NCI-H2171 (cell line): ENCODE measurements at places on chromosomes 2 and 18.
A peak's percentile ranks its signal among the peaks of the same experiment; 100 is the strongest.

DNA sequence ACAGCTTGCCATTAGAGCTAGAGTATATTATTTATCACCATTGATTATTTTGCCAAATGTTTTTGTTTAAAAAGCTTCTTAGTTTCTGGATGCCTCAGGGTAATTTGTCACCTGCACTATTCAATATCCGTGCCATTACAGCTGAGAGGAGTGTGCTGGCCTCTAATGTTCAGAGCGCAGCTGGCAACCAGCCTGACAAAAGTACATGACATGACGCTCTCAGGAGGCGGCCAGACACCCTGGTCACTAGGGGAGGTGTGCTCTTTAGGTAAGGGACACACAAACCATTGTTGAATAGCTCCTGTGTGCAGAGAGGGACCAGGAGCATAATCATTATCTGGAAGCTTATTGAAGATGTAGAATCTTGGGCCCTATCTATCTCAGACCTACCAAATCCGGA lies 20.3 kb downstream of the LIMS1 start:
- DNase-seq = no peak

- DNase-seq = no peak
Observed at GRCh38 chr18:36200354-36200771, 13.1 kb downstream of the MOCOS start.

DNA sequence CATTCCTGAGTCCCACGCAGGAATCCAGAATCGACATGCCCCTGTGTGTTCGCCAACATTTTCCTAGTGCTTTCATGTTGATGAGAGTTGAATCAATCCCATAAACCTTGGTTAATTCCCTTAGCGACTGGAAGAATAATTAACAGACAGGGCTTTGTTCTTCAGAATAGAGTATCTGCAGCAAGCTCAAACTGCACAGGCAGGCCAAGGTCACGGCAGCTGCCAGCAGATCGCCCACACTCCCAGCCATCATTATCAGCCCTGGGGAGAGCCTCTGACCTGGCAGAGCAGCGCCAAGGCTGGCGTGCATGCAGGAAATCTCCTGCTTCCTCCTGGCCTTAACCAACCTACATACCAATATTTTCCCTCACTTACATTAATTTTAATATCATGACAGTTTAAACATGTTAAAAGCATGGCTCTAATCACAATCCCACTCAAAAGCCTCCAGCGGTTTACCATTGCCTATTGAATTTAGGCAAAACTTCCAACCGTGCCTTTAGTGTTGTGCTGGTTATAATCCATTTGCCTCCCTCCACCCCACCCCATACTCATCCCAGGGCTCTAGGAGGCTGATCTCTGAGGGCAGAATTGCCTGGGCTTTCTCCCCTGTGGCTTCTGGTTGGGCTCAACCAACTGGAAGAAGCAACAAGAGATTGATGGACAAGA lies 46.8 kb upstream of the NCK2 start:
- DNase-seq = no peak

DNA sequence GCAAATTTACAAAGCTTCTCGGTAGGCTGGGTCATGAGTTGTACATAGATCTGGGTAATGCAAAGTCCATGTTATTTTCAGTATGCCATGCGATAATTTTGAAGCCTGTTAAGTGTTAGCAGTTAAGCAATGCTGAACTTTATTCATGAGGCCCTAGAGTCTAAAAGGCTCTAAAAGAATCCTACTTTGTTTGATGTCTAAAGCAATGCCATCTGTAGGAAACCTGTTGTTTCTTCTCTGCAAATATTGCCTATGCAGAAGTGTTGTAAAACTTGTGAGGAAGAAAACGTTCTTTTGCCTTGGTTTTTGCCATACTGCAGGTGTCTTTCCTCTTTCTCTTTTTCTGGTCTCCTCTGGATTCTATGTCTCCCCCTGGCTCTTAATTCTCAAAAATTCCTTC lies 9.1 kb downstream of the ARHGAP15 start:
- DNase-seq = no peak

GRCh38 chr2:9771101-9771449 lies 72.2 kb upstream of the TAF1B start:
- DNase-seq = no peak

- no peak for DNase-seq
Observed at GRCh38 chr18:79515944-79516351, 120.2 kb downstream of the NFATC1 start.

- no peak for DNase-seq
Observed at GRCh38 chr2:194550702-194551101, 1106.3 kb upstream of the SLC39A10 start.

- DNase-seq = no peak
Observed at GRCh38 chr2:3368261-3368722, 9.3 kb downstream of the EIPR1 start.

- no peak for DNase-seq
Observed at GRCh38 chr2:151113318-151113717, 148.3 kb downstream of the RBM43 start.

DNA sequence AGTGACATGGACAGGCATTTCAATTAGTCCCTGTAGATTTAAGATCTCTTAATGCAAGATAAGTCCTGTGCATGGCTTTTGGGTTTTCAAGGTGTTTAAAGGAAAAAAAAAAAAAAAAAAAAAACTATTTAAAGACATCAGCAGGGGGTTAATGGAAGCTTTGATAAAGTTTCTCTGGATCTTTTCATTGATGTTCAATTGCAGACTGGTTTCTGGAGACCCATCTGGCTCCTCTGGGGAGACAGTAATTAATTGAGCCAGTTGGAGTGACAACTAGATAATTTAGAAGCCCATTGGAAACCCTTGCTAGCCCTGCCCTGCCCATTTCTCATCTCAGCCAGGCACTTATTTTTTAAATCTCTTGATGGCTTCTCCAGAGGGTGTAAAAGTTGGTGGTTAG lies 98.7 kb downstream of the EPHA4 start:
- DNase-seq = no peak

GRCh38 chr18:29004921-29005320 lies 828.0 kb upstream of the CDH2 start:
- DNase-seq = no peak

DNA sequence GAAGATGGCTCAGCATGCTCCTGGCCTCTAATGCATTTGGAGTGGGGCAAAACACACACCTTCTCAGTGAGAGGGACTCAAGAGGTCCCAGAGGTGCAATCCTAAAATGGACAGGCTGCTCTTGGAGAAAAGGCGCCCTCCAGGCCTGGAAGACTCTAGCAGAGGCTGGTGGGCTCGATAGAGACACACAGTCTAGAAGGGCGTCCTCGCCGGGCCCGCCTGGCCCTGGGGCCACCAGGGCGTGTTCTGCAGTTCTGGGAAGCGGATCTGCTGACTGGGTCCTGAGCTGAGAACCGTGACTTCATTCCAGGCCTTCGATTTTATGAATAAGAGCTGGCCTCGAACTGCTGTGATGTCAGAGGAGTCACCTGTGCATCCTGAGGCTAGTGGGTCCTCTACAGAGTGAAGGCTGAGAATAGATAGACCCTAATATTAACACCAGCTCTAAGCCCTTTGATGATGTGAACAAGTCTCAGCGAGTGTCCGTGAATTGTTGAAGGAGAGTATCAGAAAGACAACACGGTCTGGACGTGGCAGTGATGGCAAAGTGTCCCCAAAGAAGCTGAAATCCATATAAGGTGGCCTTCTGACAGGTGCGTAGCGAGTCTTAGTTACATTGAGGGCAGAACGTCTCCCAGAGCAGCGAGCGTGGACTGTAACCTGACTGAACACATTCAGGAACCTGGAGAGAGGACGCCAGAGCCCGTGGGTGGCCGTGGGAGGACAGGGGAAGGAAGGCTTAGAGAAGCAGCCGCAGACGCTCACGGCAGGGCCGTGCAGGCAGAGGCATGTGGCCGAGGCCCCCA lies 136.9 kb downstream of the PTGR3 start:
- no peak for DNase-seq

GRCh38 chr2:74384051-74384450 lies 3.9 kb upstream of the DCTN1 start:
- no peak for DNase-seq

GRCh38 chr2:55985406-55985805 lies 61.8 kb upstream of the EFEMP1 start:
- DNase-seq = no peak

GRCh38 chr2:200275295-200276013 lies 31.0 kb upstream of the SPATS2L start:
- DNase-seq = no peak

DNA sequence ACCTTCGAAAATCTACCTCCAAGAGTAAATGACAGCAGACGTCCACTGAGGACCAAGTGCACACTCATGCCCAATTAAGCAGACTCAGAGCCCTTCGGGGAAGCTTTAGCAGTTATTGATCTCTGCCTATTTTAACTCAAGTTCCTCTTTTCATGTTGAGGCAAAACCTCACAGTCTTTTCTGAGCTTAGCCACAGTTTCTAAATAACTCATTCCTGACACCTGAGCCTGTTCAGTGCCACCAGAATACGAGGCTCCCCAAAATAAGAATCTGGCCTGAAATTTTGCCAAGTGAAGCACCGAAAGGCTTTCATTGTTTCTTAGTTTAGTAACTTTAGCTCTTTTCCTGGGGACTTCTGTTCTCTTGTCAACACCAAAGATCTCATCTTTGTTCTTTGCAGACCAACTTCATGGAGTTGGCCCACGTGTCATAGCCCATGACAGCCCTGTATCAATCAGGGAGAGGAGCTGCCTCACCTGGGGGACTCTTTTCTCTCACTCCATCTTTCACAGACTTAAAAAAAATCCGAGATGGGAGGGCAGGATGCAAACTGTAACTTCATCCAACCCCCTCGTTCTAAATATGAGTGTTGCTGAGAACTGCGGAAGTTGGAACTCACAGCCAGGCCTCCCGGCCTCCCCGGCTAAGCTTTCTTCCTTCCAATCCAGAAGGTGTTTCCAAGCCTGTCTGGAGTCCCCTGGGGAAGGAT lies 22.2 kb downstream of the INPP5D start:
- no peak for DNase-seq

- peak; percentile 84 for DNase-seq
Observed at GRCh38 chr18:33757037-33757436, 179.0 kb downstream of the ASXL3 start.

DNA sequence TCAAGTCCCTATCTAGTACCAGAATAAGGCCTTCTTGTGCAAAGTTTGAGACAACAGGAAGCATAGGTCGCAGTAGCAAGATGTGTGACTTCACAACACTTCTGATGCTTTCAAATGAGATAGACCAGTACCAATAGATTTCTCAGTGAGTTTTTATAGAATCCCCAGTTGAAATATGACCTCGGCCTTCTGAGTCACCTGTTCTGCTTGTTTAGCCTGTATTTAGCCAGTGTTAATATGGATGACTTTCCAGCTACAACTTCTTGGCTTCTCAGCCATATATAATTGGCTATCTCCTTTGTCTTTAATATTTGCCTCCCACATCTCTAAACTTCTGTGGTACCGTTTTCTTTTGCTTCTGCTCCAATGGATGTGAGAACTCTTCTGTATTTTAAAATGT lies 113.8 kb downstream of the KYNU start:
- DNase-seq = no peak
